Stimulated activated CD4-positive, alpha-beta T cell treated with anti-CD3 and anti-CD28 coated beads, Interleukin-1b, Interleukin-23, amount 100 ng/mL, for 1 hour (primary cell): ENCODE measurements at places on chromosomes 13 and 19.

GRCh38 chr19:32818536-32818935 lies 51.0 kb downstream of the SLC7A9 start:
- no peak for DNase-seq

DNA sequence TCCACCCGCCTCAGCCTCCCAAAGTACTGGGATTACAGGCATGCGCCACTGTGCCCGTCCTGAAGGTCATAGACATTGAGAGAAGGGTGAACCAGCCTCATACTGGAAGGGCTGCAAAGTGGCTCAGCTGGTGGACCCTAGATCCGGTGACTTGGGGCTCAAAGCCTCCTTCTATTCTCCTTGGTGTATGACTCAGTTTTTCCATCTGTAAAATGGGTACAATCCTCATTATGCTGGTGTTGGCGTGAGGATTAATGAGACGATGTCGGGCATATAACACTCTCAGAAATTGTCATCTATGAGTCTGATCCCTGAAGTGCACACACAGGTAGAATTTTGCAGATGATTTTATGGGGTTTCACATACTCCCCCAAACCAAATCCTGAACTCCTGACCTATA lies 5.8 kb upstream of the CAMSAP3 start:
- DNase-seq = no peak

DNA sequence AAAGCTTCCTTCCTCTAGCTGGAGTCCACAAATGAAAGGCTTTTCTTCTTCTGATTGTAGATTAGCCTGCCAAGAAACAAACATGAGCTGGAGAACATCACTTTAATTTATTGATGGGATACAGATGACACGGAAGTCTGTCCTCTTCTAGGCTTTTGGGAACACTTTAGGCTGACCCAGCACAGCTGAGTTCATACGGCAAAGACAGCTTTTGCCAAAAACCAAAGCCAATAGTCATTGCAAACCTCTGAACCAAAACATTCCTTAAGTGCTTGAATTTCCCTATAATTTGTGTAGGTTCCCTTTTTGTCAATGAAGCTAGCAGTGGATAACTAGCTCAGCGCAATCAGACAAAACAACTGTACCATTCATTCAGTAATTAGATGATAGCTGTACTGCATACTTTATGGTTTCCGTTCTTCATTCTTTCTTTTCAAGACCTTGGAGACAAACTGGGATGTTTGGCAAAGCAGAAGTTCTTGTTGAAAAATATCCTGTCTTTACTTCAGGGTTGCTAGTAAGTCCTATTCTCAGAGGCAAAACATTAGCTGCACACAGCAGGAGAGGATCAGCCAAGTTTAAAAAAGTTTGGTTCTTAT lies 95.7 kb upstream of the SPRY2 start:
- no peak for DNase-seq

DNA sequence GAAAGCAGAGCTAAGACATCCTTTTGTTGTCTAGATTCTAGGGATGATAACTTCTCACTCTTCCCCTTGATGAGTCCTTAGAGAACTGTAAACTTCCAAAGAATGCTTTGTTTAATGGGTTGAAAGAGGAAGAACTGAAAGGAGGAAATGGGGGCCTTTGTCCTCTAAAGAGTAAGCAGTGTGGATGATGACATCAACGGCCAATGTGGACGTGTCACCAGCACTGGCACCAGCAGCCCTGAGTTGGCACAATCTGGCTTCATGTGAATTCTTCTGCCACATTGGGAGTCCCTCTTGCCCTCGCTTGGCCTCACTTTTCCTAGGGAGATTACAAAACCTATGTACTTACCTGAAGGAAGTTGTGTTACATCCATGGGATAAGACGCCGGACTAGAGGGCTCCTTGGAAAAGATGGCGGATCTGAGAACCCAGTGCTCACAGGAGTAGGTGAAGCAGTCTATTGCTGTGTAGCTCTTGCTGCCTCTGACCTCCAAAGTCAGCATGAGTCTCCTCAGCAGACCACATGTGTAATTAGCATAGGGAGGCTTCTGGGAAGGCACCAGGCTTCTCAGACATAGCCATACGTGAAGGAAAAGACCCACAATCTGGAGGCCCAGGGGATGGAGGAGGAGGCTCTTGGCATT lies 62.8 kb downstream of the RGCC start:
- no peak for DNase-seq

- DNase-seq = no peak
Observed at GRCh38 chr19:11382898-11383705, 1.0 kb downstream of the EPOR start.

- DNase-seq = no peak
Observed at GRCh38 chr19:400976-401865, 7.7 kb downstream of the C2CD4C start.

DNA sequence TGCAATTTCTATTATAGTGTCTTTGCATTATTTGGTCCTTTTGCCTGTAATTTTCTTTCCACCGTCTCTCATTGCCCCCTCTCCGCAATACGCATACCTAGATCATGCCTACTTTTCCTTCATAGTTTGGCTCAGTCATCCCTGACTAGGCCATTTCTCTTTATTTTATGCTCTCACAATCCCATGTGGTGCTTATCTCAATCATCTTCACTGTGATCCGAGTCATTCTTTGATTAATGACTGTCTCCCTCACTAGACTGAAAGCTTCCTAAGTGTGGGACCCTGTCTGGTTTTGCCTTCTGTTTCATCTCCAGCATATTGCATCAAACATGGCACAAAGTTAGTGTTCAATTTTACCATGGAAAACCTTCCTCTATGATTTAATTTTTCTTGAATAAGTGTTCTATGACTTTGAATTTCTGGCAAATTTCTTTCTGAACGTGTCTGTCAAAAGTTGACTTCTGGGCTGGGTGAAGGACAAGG lies 43.7 kb upstream of the OLFM4 start:
- no peak for DNase-seq

DNA sequence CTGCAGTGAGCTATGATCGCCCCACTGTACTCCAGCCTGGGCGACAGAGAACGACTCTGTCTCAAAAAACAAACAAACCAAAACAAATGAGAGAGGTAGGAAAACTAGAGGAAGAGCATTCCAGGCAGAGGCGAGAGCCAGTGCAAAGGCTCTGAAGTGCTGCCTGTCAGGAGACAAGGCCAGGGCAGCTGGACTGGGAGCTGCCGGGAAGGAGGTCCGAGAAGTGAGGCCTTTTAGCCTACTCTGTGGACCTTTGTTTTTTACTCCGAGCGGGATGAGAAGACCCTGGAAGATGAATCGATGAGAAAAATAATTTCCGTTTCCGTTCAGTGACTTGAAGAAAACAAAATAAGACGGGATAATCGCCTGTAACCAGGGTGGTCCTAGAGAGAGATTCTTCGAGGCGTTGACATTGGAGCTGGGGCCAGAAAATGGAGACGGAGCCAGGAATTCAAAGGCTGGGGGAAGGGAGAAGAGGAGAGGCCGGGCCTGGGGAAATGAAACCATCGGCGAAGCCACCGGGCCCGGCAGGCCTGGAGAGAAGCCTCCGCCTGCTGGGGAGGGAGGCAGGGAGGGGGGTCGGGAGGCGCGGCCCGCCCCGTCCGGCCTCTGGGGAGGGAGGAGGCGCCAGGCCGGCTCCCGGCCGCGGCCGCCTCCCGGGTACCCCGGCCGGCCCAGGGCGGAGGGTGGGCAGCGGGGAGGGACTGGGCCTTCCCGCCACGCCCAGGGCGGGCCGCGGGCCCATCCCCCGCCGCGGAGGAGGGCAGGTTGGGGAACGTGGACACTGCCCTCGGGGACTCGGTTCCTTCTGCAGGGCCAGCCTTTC lies 7.8 kb upstream of the SERTAD1 start:
- no peak for DNase-seq

GRCh38 chr19:13778847-13779246 lies 4.6 kb downstream of the C19orf53 start:
- no peak for DNase-seq

DNA sequence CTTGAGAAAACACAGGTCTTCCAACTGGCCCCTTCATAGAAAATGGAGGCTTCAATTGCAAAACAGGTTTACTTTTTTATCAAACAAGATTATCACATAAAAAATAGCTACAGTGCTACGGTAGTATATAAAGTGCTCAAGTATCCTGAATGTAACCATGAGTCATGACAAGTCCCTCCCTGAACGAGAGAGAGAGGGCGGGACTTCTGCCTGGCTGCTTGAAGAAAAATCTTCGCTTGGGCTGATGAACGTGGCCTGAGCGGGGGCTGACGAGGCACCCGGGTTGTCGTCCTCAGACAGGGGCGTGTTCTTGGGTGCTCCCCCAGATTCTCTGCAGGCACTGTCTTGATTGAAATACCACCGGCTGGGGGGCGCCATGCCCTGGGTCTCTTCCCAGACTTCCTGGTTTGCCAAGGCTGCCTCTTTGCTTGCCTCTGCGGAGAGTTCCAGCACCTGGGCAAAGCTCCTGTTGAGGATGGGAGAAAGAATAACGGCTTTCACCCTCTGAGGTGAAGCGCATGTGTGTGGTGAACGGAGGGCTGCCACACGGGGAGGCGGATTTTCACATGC lies 23.2 kb upstream of the CPAMD8 start:
- DNase-seq = no peak

- DNase-seq = no peak
Observed at GRCh38 chr19:17920527-17920926, 12.3 kb upstream of the CCDC124 start.

GRCh38 chr13:114108141-114108761 lies 24.2 kb downstream of the RASA3 start:
- no peak for DNase-seq

DNA sequence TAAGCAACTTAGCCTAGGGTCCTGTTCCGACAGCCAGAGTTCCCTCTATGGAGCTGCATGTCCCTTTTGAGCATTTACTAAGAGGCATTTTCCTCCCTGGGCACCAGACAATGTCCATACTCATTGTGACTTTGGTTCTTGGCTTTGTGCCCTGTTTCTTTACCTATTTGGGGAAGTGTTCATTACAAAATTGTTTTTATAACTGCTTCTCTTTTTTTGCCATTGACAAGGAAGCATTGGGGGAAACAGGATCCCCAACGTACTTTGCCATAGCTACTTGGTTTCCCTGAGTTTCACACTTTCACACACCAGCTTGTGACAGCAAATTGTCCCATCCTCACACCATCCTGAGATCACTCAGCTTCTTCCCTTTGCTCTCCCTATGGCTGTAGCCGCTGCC lies 81.1 kb upstream of the SIAH3 start:
- no peak for DNase-seq

DNA sequence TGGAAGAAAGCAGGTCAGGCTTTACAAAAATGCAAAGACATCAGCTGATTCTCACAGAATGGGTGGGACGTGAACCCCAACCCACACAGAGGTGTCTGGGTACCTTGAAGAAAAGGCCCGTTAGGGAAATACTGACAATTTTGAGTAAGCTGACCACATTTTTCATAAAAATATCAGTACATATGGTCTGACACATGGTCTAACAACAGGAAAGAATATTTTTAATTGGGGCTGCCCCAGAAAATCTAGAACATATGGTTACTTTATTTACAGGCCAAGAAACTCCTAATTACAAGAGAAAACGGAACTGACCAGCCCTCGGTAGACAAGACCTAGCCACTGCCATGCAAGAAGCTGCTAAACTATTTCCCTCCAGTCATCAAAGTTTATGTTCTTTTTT lies 48.7 kb upstream of the ITM2B start:
- DNase-seq = no peak

DNA sequence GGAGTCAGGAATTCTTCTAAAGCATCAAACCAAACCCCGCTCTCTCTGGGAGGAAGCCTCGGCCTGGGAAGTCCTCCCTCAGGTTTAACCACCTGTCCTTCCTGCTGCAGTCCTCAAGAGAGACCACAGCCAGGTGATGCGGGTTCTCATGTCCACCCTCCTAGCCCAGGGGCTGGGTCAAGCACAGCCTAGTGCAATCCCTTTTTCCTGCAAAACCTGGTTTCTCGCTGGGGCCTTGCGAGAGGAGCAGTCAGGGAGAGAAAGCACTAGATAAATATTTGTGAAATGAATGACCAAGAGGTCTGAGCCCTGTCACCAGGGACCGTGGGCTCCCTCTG lies 2.4 kb downstream of the SLC8A2 start:
- no peak for DNase-seq

GRCh38 chr19:32200312-32201038 lies 144.9 kb upstream of the ZNF507 start:
- DNase-seq = no peak

GRCh38 chr19:48961051-48961649 lies 4.0 kb upstream of the FTL start:
- DNase-seq = no peak

- DNase-seq = no peak
Observed at GRCh38 chr19:52967772-52968171, 5.1 kb upstream of the ZNF816 start.
